ENCODE measurements at places on chromosomes 6 and 20.

- no peak for DNase-seq
Observed at GRCh38 chr20:59832406-59833363, 100.8 kb downstream of the SYCP2 start.

- no peak for DNase-seq
Observed at GRCh38 chr6:120303527-120303926, 954.0 kb upstream of the MAN1A1 start.

DNA sequence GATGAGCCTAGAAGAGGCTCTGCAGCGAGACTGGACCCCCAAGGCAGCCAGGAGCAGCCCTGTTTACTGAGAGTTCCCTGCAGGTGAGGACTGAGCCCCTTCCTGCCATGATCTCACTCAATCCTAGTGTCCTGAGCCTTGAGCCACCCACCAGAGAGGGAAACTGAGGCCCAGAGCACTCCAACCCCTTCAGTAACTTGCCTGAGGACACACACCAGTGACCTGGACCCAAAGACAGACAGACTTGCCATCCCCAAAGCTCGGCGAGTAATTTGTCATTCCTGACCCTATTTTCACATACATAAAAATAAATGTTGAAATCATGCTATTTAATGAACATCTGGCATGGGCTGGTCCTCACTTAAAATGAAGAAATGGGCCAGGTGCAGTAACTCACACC is 16.7 kb downstream of the BMP7 start:
- no peak for DNase-seq

DNA sequence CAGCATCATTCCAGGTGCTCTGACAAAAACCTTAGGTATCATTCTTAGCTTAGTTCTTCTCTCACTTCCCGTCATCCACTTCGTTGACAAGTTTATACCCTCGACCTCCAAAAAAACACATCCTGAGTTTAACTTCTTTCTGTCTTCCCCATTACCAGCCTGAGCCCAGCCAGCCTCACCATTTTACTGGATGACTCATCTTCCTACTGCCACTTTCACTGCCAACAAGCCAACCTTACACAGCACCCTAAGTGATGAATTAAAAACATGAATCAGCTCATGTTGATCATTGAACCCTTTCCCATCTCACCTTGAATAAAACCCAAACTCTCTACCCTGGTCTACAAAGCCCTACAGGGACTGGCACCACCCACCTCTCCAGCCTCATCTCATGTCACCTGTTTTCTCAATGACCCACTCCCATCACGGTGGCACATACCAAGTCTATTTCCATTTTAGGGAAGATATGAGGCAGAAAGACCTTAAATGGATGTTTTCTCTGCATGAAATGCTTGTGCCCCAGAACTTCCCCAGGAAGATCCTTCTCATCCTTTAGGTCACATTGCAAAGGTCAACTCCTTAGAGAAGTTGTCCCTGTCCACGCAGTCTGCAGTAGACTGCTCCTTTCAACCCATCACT is 9.9 kb upstream of the UST start:
- no peak for DNase-seq

GRCh38 chr20:44040202-44040915 is 125.7 kb downstream of the TOX2 start:
- no peak for DNase-seq

GRCh38 chr6:134757911-134758361 is 192.0 kb downstream of the ALDH8A1 start:
- no peak for DNase-seq

DNA sequence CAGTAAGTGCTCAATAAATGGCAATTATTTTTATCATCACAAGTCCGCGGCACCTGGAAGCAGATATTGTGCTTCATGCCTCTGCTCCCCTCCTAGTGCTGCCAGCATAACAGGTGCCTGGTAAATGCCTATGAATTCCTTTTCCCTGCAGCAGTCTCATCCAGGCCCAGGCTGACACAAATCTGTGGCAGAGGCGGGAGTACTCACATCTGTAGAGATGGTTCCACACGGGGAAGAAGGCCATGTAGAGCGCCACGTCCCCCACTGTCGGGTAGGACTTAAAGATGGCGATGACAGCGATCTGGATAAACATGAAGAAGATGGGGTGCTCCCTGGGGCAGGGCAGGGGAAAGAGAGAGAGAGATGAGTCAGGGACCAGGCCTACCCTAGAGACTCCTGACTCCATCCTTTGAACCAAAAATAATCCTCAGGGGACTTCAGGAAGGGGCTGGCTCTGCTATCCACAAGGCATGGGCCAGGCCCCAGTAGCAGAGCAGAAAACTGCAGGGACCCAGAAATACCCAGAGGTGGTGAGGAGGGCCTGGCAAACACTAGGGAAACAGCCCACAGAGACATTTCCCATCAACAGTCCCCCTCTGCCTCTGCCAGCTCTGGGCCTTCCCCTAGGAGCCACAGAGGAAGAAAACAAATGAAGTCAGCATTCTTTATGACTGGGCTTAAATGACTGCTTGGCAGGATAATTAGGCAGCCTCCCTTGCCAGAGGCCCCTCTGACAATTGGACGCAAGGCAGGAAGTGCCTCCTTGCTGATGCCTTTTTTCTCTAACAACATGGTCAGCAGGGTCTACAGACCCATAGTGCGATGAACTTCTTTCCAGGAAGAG is 23.0 kb downstream of the MAP1LC3A start:
- DNase-seq = peak; percentile 19

GRCh38 chr6:154491567-154492470 is 18.7 kb downstream of the CNKSR3 start:
- no peak for DNase-seq

DNA sequence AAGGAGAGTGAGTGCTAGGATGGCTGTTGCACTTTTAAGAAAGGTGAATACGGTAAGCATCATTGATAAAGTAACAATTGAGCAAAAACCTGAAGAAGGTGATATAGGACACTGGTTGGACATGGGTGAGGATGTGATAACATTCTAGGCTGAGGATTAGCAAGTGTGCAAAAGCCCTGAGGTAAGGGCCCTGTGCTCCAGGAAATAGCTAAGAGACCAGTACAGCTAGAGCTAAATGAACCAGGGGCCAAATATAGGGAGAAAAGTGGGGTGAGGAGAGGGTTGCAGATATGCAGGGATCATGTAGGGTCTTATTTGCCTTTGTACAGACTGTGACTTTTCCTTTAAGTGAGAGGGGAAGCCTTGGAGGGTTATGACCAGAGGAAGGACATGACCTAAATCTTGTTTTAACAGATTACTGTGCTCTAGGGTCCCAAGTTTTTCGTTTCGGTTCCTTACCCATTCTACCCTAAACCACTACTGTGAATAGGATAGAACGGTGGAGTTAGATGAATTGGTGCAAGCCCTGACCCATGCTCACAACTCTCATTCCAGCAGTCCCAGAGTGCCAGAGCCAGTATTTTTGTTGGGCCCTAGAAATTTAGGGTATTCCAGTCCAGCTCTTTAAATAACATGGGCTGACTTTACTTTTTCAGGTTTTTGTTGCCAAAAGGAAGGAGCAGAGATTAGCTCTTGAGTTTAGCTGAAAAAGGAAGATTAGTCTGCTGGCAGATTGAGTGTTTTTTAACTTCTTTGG is 10.7 kb downstream of the MAPK14 start:
- DNase-seq = no peak

GRCh38 chr6:144311361-144311760 is 26.2 kb downstream of the UTRN start:
- no peak for DNase-seq

- DNase-seq = no peak
Observed at GRCh38 chr6:390914-391558, 516 bp upstream of the IRF4 start.

GRCh38 chr6:93136111-93136510 is 283.2 kb downstream of the EPHA7 start:
- DNase-seq = no peak

DNA sequence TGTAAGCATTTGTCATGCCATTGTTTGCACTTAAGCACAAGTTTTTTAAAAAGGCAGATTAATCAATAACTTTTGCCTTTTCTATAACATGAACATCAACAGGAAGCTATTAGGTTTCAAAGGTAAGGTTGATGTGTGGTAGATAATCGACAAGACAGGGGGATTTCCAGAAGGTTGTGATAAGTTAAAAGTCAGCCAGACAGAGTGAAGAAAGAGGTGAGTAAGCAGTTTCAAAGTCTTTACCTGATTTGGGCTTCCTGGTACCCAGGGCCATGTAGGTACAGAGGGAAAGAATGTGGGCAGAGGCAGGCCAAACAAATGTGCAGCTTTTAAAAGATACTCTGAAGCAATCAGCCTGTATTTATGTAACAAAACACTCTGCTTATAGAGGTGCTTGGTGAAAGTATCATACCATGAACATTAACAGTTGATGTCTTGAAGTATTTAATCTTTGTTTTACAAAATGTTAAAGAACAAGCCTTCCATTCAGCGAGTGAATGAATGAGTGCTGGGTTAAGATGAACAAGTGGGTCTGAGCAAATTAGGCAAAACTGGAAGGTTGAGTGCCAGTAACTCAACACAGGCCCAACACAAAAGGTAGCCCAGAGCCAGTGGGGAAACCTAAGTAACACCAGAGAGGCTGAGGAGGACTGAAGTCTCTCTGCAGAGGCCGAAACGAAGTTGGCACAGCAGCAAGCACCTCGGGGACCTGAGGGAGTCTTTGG is 60.2 kb downstream of the LRRC1 start:
- no peak for DNase-seq

DNA sequence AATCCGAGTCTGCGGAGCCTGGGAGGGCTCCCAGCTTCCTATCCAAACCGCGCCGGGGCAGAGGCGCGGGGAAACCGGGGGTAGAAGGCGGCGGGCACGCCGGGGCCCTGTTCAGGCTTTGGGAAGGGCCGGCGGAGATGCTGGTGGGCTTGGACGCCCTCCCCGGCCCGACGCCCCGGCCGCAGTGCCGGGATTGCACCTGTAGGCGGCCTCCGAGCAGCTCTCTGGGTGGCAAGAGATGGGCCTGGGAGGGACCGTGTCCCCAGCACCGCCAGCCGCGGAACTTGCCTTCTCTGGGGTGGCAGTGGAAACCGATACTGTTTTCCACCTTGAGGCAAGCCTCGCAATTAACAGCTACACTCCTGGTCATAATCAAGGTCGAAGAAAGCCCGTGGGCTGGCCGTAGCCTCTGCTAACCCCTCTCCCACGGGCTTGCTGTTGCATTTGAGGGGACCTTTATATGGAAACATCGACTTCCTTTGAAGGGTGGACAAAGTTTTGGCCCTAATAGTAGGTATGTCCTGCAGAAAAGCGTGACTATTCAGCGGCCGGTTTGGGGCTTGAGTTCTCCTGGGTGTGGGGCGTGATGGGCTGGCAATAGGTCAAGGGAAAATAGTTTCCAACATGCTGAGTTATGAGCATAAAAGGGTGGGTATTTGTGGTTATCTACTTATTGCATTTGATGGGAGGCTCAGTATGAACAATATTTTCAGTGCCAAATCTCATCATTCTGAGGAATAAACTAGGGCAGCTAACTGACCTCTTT is 1.1 kb upstream of the JAG1 start:
- no peak for DNase-seq

GRCh38 chr20:17621229-17621968 is 51.5 kb downstream of the DSTN start:
- DNase-seq = no peak

DNA sequence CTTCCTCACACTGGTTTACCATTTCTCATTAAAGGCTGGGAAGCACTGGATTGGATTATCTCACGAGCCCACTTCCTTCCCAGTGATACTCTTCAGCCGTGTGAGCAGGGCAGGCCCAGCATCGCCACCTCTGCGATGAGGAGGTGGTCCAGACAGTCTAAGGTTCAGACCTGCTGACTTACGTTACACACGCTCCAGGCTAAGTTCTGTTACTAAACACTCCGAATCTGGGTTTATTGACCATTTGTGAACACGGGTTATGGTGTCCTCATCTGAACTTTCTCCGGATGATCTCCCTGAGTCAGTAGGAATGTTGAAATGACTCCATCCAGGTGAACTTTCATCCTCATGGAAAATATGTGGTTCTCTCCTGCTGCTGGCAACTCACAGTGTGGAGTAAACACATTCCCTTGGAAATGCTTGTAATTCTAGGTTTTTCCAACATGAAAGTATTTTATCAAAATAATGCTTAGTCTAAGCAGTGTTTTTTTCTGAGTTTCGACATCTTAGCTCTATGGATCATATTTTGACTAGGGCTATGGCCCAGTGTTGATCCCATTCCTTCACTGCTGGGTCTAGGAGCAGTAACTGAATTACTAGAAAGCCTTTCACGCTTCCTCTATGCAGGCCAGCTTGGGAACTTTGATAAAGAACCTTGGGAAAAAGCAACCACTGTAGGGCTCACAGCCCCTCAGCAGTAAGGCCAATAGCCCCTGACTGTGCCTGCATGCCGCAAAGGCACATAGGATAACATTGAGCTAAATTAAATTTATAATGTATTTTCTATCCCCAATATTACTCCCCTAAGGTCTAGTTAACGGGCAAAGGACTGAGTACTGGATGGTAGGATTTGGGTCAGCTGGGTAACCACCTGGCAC is 37.7 kb upstream of the PXDC1 start:
- no peak for DNase-seq

DNA sequence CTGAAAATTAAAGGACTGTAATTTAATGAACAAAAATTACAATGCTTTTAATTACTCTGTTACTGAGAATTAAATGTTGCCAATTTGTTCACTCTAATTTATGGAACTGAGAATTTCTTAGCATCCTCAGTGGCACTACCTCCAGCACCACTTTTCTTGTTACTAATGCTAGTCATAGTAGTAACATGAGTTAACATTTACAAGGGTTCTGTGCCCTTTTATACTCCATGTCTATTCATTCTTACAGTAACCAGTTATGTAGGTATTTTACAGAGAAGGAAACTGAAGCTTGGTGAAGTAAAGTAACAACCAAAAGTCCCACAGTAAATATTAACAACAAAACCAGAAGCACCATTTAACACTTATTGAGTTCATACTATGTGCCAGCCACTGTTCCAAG is 34.3 kb downstream of the RARS2 start:
- DNase-seq = no peak

DNA sequence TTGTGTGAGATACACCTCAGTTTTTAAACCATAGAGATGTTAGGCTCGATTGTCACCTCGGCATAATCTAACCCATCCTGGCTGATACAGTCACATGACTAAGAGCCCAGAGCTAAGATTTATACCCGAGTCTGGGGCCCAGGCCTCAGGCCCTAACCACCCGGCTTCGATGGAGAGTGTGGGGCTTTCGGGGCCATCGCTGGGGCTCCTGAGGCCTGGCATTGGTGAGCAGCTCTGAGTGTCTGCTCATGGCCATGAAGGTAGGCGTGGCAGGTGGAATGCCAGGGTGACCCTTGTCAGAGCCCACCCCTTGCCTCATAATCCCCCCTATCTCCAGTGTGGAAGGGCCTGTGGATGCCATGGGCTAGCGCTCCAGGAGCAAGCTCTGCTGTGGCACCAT is 164.3 kb downstream of the BMP7 start:
- no peak for DNase-seq

DNA sequence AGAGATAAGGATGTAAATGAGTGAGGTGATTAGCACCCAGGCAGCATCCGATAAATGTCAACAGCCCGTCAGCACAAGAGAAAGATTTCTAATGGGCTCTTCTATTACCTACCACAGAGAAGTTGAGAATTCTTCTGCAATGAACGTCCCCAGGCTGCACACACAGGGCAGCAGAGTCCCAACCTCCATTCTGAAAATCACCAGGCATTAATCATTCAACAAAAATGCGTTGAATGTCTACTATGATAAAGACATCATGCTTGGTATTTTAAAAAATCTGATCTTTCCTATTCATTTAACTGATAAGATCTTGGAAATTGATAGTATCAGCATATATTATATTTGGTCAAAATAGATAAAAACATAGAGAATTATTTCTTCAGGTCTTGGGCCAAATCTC is 59.5 kb upstream of the VGLL2 start:
- DNase-seq = no peak

- DNase-seq = no peak
Observed at GRCh38 chr6:13638626-13639025, 23.5 kb downstream of the NOL7 start.

GRCh38 chr6:31038559-31038958 is 28.3 kb downstream of the MUC22 start:
- DNase-seq = no peak
